ENCODE measurements at places on chromosomes 11 and 22.

GRCh38 chr11:45089251-45089650 lies 57.2 kb upstream of the PRDM11 start:
- no peak for DNase-seq

DNA sequence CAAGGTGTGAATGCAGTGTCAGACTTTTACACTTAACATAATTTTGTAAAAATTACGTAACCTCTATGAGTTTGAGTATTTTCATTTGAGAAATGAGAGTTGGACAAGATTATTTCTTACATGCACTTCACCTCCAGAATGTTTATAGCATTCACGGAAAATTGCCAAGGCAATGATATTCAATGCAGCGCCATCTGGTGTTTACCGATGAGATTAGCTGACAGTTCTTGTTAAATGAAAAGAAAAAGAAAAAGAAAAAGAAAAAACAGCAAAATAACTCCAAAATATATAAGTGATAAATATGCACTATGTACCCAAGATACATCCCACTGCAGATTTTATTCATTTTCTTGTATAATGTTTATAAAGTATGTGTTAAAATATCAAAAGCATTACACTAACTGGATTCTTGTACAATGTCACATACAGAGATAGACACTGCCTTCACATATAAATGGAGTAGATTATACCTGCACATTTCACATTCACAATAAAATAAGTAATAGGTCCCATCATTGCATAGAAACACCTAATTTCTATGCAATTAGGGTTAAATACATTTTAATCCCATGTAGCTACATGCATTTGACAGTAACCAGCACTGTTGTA lies 976.3 kb upstream of the FAT3 start:
- DNase-seq: peak; percentile 48

DNA sequence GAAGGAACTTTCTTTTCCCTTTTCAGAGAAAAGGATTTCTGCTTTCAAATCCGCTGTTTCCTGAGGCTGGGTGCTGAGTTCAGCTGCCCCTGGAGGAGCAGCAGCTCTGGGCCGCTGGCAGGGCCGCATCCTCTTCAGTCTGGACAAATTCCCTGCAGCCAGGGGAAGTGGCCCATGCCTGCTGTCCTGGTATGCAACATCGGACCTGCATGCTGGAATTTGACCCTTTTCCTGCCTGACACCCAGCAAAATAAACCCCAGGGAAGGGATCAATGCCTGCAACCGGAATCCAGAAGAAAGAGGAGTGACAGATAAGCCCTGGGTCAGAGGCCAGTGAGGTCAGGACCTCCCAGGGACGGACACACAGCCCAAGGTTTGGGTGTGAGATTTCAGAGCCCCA lies 54.1 kb upstream of the LINC01488 start:
- no peak for DNase-seq

DNA sequence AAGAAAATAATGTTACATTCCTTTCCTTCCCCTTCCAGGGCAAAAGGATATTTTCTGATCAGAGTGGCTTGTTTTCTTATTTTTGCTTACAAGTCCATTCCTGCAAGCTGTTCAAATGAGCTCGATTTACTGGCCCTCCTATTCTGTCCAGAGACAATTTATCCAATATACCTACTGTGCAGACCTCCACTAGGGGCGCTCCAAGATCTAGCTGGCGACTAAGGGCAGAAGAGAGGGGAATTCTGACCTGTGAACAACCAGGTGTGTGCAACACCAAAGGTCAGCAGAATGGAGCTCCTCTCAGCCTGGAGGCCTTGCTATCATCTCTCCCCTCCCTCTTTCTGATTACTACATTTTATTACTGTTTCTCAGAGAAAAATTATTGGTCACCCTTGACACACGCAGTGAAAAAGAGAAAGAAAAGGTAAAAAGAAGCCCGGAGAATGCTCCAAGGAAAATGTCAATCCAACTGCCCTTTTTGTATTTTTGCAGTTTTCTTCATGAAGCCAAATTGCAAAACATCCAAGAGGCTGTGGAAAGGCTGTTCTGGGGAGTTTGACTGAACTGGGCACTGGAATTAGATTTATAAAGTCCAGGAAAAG lies 3.2 kb downstream of the SEZ6L start:
- no peak for DNase-seq

GRCh38 chr22:37020192-37020479 lies 594 bp downstream of the MPST start:
- DNase-seq: no peak

GRCh38 chr11:2432171-2432621 lies 12.1 kb downstream of the TRPM5 start:
- DNase-seq: no peak

DNA sequence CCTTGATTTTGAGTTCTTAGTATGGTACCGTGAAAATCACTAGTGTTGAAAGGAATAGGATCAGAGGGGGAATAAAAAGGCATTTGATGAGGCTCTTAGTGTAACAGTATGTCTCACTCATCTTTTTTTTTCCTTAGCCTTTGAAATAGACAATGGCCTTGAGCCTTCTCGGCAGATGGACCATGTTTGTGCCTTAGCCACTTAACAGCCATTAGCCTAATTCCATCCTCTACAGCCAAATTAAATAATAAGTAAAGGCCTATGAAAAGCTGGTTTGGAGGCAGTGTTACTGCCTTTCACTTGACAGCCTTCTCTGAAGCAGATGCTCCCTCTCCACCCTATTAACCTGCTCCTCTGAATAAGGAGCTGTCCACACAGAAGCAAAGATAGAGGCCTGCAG lies 580.7 kb downstream of the NTM start:
- DNase-seq: no peak

DNA sequence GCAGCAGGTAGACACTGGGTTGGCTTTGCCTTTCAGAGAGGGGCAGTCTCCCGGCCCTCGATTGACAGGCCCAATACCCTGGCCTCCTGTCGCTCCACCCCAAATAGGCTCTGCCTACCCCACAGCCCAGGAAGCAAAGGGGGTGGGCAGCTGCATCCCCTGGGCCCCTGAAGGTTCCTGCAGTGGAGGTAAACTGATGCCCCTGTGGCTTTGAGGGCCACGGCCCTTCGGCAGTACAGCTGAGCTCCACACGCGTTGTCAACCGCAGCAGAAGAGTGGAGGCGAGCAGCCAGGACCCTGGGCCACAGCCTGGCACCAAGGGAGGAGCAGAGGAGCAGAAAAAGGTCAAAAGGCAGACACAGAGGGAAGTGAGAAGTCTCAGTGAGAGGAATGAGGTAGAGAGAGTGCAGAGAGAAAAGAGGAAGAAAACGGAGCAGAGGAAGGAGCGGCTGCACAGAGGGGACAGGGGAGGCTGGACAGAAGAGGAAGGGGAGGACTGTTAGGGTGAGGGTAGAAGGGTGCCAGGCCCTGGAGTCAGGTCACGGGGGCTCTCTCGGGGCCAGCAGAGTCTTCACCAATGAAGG lies 64.0 kb downstream of the SLC22A12 start:
- no peak for DNase-seq

Data from SK-N-MC (cell line).